Effector memory CD8-positive, alpha-beta T cell (primary cell): ENCODE measurements at places on chromosomes 7 and 10.
A peak's percentile ranks its signal among the peaks of the same experiment; 100 is the strongest.

- DNase-seq, result peak; percentile 22
Observed at GRCh38 chr10:100827819-100828737, 82.7 kb downstream of the PAX2 start.

GRCh38 chr10:97782455-97783228, 10.8 kb upstream of the SFRP5 start:
- DNase-seq, result no peak

DNA sequence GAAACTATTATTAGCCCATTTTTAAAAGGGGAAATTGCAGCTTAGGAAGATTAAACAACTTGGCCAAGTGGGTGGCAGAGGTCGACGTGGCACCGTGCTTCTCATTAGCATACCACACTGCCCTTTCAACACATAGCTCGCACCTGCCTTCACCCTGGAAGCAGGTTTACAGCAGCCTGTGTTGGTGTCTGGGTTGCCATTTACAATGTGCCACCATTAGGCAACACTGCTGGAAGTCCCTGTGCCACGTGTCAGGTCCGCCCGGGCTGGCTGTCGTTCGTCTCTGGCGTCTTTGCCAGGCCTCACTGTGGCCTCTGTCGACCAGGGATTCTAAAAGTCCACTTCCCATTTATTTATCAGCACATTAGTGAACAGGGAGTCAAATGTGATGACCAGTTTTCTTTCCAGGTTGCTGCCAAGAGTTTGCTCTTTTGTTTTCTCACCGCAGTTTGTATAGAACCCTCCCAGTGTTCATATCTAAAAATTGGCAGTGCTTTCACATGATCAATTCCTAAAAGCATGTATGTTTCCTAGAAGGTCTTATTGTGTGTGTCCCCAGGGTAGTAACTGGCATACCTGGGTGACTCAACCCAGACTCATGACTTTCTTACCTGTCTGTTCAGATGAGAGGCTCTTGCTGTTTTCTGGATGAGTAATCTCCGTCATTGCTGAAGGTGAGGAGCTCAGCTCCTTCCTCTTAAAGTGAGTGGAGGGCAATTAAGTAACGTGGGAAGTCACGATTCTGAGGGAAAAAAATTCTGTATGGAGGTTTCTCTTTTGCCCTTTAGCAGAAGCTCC, 9.2 kb downstream of the INSIG1 start:
- no peak for DNase-seq

DNA sequence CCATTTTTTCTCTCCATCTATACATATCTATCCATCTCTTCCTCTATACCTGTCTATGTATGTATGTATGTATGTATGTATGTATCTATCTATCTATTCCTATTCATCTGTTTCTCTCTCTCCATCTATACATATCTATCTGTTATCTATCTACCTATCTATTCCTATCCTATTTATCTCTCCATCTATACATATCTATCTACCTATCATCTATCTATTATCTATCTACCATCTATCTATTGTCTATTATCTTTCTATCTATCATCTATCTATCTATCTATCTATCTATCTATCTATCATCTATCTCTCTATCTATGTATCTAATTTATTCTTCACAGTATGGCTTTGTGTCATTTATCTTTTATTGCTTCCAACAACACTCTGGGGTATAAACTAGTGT, 1124.4 kb downstream of the TYW1 start:
- no peak for DNase-seq

DNA sequence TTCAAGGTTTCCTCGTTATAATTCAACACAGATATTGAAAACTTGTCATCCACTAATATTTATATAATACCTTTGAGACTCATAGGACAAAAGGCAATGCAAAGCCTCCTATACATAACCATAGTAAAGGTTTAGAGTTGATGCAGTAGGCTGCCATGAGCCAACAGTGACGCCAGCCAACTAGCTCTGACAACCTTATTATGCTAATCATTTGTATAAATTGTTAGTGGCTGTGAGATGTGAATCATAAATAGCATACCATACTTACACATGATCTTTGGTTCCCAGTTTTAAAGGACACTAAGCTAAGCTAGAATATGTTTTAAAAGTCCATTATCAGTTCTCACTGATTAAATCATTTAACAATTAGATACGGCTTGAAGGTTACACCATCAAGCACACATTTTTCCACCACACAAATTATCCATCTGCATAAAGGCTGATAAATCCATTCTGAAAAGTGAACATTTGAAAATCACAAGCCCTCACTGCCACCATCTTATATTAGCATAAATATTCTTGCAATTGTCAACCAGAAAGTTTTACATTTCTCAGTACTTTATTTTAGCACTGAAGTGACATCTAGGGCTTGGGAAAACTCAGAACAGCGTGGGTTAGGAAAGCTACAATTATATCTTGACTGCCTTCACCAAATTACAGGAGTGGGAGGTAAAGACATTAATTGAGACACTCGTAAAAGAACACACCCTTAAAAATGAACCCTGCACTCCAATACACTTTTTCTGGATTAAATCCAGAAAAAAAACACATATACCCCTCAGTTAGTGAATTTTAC, 30.7 kb downstream of the COA1 start:
- no peak for DNase-seq

DNA sequence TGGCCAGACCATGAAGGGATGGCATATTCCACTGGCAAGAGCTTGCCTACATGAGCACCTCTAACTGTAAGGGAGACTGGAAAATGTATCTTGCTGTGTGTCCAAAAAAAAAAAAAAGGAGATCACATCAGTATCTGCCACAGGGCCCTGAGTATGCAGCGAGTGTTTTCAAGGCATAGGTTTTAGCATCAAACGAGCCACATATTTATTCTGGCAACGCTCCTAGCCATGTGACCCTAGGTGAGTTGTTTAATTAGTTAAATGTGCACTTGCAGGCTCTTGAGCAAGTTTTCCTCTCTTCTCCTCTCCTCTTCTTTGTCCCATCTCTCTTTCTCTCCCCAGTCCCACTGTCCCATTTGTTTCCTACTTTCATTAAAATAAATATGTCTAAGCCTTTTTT, 428.7 kb upstream of the AKR1E2 start:
- DNase-seq, result no peak

- no peak for DNase-seq
Observed at GRCh38 chr10:3754727-3755439, 30.1 kb downstream of the KLF6 start.

DNA sequence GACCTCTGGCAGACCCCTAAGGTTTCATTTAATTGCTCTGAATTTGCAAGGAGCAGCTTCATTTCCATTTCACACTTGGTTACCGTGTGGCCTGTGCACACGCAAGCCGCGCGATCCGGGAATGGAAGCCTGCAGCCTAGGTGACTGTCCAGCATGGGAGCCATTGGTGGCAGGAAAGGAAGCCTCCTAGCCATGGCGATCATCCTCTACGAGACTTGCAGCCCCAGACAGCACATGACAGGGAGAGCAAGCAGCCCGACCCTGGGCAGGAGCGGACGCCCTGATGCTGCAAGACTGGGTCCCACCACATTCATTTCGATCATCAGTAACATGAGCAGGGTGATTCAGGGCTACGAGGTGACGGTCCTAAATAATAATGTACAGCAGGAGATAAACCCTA, 33.9 kb downstream of the C10orf143 start:
- no peak for DNase-seq

DNA sequence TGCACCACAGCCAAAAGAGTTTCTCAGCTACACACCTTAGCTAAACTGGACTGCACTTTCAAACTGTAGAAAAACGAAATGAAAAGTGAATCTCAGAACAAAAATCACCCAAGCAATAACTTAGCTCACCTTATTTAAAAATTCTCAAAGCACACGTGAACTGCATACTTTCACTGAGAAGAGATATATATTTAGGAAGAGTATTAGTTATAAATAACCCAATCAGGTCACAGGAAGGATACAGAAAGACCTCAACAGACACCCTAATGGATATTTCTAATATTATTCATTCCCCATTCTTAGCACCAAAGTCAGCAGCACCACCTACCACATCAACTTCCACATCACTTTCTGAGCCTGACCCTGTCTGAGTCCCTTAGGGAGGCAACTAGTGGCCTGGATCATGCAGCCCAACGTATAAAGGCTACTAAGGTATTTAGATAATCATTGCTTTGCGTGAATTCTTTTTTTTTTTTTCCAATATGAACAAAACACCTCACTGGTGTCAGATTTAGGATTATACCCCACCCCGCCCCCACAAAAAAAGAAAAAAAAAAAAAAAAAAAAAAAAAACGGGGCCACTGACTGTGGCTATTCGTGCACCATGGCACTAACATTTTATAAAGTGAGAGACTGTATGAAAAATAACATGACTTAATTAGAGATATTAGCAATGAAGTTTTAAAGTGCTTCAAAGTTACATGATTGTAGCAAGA, 2.6 kb downstream of the ABI1 start:
- DNase-seq, result no peak

DNA sequence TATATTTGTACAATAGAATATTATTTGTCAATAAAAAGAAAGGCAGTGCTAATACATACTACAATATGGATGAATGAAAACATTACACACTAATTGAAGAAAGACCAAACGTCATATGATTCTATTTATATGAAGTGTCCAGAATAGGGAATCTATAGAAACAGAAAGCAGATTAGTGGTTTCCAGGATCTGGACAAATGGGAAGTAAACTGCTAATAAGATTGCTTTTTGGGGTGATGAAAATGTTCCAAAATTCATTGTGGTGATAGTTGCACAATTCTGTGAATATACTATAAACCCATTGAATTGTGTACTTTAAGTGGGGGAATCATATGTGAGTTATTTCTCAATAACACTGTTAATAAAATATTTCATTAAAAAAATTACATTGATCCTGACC, 78.2 kb upstream of the IFRD1 start:
- DNase-seq, result no peak

DNA sequence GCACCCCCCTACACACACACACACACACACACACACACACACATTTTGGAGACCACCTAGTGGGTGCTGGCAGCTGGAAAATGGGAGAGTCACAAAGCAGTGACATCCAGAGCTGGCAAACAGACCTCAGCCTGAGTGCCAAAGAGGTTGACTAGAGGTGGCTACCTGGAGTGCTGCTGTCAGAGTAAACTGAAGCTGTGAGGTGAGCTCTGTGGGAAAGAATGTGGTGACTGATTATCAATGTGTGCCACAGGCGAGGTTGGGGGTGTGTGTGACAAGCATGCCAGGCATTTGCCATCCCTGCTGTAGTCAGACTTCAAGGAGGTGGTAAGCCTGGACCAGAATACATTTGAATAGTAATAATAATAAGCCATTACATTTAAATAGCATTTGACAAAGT, 120.6 kb downstream of the SLIT1 start:
- no peak for DNase-seq

DNA sequence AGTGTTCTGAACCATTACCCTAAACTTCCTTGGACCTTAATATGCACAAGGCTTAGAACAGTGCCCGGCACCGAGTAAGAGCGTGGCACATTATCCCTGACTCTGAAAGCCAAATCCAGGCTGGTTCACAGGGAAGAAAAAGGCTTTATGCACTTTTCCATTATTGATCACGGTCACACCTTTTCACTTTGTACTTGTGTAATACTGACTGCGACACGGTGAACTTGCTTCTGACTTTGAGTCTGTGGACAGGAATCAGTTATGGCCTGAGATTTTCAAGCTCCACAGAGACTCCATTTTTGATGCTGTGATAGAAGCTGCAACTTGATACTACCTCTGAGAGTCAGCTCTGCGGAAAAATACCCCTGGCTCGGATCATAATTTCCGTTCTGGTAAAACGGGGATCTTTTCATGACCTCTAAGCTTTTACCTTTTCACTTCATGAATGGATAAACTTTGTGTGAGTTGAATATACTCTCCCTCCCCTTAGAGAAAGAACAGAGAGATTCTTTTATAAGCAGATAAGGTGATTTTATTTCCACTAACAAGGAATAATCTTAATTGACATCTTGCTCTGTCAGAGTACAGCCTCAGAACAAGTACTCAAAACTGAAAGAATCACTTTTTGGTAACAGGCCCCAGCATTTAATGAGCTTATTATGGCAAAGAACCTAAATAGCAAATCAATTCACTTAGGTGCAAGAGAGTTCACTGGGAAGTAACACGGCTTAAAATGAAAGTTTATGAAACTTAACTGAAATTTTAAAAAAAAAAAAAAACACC, 88.8 kb downstream of the ELMO1 start:
- DNase-seq, result no peak

- DNase-seq, result peak; percentile 65
Observed at GRCh38 chr7:1569016-1569415, 816 bp downstream of the PSMG3 start.

- DNase-seq, result no peak
Observed at GRCh38 chr10:102139281-102140110, 6.7 kb downstream of the PPRC1 start.

GRCh38 chr7:106126170-106126938, 14.2 kb upstream of the SYPL1 start:
- peak; percentile 19 for DNase-seq

- DNase-seq, result no peak
Observed at GRCh38 chr10:60856405-60856804, 78.1 kb downstream of the CDK1 start.

DNA sequence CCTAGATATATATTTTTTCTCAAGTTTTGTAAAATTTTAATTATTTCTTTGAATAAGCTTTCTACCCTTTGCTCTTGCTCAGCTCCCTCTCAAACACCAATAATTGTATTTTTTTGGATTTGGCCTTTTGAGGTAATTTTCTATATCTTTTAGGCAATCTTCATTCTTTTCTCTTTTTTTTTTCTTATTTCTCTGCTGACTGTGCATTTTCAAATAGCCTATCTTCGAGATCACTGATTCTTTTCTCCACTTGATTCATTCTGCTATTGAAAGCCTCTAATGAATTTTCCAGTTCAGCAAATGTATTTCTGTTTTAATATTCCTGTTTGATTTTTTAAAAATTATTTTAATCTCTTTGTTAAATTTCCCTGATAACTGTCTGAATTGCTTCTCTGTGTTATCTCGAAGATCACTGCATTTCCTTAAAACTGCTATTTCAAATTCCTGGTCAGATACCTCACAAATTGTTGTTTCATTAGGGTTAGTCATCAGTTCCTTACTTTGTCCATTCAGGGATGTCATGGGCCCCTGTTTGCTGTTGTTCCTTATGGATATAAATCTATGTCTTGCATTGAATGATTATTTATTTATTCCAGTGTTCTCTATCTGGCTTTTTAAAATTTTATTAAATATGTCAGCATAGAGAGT, 100.1 kb upstream of the UNC5B start:
- no peak for DNase-seq

DNA sequence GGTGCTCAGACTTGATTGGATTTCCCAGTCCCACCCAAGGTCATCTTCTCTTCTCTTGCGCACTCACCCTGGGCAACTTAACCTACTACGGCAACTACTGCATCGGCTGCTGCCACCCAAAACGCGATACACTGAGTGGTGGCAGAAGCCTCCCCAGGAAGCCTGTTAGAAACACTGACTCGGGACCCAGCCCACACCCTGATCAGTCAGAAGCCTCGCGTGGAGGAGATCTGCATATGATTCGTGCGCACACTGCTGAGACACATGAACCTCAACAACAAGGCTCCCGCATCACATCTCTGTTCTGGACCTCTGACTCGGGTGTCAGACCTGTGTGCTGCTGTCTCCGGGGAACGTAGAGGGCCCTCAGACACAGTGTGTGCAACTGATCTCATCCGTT, 419.5 kb downstream of the PAXIP1 start:
- DNase-seq, result no peak

- DNase-seq, result no peak
Observed at GRCh38 chr10:51620131-51620530, 79.3 kb downstream of the CSTF2T start.
